NCI-H1092 treated with DMSO at 0.1 percent for 48 hours (cell line): ENCODE measurements at places on chromosomes 1 and 21.

- DNase-seq, result no peak
Measured at GRCh38 chr1:50264590-50264989, 155.9 kb downstream of the ELAVL4 start.

DNA sequence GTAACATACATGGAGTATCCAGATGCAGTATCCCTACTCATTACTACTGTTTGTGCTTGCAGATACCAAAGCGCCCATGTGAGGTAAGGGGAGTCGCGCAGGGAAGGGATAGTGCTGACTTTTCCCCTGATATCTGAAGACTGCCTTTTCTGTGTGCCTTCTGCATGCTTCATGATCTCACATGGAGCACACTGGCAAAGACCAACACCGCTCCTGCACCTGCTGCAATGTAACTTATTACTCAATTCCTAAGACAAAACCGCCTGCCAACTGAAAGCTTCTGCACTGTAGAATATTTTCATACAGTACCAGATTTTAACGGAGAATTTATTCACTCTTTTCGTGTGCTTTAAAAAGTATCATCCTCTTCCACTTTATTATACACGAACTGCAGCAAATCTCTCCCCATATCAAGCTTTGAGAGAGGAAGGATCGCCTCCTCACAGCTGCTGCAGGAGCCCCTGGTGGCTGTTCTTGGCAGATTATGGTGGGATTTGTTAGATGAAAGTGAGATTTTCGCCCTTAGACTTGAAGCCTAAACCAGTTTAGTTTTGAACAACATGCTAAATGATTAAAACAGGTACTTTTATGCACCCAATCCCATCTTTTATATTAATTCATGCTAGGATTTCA, 99.1 kb downstream of the PTPN14 start:
- no peak for DNase-seq

- DNase-seq, result no peak
Measured at GRCh38 chr1:113190930-113191329, 117.9 kb downstream of the LRIG2 start.

GRCh38 chr1:18907021-18907916, 4.9 kb upstream of the ALDH4A1 start:
- DNase-seq, result peak; percentile 71

- DNase-seq, result no peak
Measured at GRCh38 chr21:14600569-14601297, 54.6 kb upstream of the SAMSN1 start.

GRCh38 chr21:34073749-34074282, 438 bp downstream of the MRPS6 start:
- DNase-seq, result peak; percentile 22

GRCh38 chr1:184655185-184655584, 99.5 kb downstream of the EDEM3 start:
- DNase-seq, result no peak

DNA sequence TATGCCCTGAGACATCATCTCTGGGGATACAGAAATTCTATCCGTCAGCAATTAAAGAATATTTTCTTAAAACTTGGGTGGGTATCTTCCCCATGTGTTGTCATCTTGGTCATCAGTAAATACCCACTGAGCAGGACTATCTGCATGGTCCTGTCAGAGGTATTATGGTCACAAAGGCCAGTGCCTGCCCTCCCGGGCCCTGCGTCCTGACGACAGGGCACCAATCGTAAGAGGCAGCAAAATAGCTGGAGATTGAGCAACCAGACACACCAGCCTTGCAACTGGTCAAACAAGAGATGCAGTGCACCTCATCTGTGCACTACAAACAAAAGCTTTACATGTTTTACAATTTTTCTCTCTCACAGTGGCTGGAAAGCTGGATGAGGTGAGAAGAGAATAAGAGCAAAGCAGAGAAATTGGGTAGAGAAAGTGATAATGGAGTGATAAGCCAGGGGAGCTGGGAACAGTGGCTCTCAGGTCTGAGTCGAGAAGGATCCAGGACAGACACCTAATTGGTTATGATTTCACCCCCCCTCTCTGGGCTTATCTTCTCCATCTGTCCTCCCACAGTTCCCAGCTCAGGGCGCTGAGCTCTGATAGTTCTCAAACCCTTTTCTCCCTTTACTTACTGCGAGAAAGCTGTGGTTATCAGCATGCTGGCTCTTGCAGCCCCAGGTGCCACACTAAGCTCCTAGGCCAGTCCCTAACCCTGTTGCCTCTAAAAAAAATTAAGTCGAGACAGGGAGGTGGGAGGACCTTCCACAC, 8.8 kb upstream of the SRP9 start:
- DNase-seq, result no peak

GRCh38 chr1:230208619-230209261, 141.7 kb downstream of the GALNT2 start:
- DNase-seq, result no peak

DNA sequence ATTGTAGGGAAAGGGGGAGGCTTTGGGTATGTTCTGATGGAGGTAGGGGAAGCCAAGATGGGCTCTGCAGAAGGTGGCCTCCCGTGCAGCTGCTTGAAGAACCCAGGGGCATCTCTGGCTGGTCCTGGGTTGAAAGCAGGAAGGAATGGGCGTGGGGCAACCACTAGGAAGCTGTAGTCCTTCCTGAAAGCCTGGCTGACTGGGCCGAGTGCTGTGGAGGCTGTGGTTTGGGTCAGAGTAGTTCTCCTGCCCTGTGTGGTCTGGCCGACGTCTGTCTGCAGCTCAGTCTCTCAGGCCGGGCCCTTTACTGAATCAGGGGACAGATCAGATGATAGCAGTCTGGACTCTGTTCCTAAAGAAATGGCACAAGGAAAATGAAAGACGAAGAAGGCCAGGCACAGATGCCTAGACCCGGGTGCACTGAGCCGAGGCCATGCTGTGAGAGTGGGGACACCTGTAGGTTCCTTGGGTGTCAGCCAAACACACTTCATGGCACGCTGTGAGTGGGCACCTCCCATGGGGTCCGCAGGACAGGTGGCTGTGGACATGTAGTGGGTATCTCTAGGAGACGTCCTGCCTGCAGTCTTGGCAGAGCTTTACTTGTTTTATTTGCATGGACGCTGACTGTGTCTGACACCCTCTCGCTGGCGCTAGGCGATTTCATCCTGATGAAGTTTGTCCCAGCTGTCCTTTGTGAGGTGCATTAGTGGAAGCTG, 87.0 kb downstream of the POFUT2 start:
- peak; percentile 45 for DNase-seq

GRCh38 chr1:13617773-13618172, 34.1 kb downstream of the PDPN start:
- DNase-seq, result no peak

- no peak for DNase-seq
Measured at GRCh38 chr1:63671514-63671913, 78.3 kb downstream of the PGM1 start.

DNA sequence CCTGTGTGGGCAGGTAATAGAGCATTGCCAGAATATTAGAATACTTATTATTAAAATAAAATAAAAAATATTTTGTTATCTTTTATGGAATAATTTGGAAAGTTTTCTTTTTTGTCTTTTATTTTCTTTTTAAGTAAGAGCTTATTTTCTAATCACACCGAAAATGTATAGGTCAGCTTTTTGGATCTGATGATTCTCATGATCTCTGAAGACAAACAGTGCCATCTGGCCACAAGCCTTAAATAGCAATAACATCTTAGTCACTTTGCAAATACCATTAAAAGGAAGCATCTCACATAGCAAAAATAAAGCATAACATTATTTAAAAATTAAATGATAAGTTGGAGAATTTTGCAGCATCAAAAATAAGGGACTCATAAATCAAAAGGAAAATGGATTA, 213.8 kb downstream of the PLA2G4A start:
- DNase-seq, result no peak

DNA sequence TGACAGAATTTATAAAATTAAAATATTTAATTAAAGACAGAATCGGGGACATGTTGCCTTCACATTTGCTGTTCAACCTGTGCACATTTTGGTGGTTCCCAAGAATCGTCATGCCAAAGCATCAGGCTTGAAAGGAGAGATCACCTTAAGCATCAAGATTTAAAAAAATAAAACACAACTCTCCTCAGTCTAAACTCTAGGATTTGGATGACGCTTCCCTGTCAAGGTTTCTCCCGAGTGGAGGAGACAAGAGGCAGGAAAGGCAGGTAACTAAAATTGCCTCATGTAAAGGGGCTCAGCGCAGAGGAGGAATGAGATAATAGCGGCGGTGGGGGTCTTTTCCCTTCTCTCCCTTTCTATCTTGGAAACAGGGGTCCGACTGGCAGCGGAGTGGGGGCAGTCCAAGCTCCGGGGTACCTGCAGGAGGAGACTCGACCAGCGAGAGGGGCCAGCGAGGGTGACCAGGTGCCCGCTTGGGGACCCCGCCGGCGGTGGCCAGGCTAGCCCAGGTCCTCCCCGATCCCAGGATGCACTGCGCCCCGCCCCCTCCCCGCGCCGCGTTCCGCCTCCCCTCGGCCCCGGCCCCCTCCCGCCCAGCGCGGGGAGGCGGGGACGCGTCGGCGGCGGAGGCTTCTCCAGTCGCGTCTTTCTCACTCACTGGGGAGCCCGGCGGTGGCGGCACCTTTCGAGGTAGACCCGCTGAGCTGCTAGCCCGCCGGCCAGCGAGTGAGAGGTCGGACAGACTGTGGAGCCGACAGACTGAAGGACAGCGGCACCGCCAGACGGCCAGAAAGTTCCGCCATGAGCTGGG, at the start of gene FNBP1L:
Gene FNBP1L (plus strand): TSS at position 638 of the 811 bp plus-strand sequence. CDS start 164 bp downstream, at position 802.
- peak; percentile 80 for DNase-seq

GRCh38 chr21:38957575-38958322, 152.0 kb downstream of the ETS2 start:
- DNase-seq, result no peak

- no peak for DNase-seq
Measured at GRCh38 chr1:100622037-100622436, 84.1 kb downstream of the GPR88 start.

GRCh38 chr1:165659581-165659895, 28.5 kb downstream of the MGST3 start:
- no peak for DNase-seq

DNA sequence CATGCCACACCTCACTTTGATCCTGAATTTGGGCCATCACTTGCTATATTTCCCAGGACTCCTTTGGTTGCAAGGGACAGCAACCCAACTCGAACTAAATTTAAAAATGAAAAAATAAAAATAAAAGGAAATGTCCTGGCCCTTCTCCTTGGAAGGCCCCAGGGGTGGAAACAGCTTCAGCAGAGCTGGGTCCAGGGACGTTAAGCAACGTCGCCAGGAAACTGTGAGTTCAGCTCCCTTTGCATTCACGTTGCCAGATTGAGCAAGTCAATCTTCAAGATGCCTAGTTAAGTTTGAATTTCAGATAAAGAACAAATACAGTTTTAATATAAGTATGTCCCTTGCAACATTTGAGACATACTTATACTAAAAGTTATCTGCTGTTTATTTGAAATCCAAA, 14.6 kb upstream of the SPSB1 start:
- DNase-seq, result no peak
